Effector CD4-positive, alpha-beta T cell (primary cell): ENCODE measurements at places on chromosomes 4 and X.

- DNase-seq = no peak
Observed at GRCh38 chr4:80184825-80185756, 12.2 kb upstream of the PRDM8 start.

GRCh38 chrX:153517423-153517822 lies at the start of gene ATP2B3:
TSS of gene ATP2B3 (plus strand) at chrX:153517642. CDS start at chrX:153536248, 18,606 bp downstream.
- no peak for DNase-seq

DNA sequence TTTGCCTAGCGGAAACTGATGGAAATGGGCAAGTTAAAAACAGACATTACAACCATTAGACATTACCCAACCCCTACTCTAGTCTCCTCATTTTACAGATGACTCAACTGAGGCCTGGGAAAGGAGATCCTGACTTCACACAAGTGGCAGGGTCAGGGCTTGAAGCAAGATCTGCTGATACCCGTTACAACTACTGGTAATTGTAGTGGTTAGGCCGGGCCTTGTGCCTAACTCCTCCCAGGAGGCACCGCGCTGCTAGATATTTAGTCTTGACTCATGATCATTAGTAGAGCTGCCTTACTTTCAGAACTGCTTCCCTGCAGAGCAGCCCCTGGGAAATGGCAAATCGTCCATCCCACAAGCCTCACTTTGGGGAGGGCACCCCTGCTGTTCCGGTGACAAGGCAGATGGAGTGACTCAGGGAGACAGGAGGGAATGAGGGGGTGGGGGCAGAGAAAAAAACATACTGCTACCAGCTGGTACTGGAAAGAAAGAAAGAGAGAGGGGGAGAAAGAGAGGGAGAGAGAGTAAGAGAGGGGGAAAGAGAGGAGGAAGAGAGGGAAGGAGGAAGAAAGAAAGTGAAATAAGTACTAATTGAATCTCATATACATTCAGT lies 12.2 kb downstream of the ARHGEF6 start:
- DNase-seq = peak; percentile 19

DNA sequence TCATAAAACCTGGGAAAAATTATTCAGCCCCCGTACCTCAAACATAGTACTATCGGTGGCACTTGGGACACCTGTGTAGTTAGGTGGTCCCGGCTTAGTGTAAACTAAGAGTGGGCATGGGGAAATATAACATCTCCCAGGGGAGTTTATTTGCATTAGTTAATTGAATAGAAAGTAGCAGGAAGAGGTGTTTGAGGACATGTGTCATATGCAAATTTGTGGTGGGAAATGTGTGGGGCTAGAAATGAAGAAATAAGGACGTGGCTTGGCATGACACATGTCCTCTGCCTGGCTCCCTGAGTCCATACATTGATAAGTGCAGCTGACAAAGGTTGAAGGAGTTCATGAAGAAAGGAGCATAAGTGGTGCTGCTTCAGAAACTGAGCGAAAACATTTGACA lies 483.6 kb downstream of the SH2D1A start:
- DNase-seq = no peak

DNA sequence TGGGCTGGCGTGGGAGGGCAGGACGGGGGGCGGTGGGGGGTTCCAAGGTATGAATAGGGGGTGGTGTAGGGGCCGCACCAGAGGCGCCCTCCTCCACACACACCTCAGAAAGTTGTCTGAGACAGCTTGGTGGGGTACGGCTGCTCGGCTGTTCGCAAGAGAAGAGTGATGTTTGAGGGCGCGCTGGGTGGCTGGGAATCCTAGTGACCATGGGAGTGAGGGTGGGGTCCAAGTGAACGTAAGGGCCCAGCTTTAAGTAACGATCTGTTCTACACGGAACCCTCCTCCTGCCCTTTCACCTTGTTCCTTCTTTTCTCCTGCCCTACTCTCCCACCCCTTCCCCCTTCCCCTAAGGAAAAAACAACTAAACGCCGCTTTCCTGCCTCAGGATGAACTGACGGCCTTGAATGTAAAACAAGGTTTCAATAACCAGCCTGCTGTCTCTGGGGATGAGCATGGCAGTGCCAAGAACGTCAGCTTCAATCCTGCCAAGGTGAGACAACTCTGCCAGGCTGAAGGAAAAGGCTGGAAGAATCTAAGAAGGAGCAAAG lies 664 bp downstream of the MED12 start:
- no peak for DNase-seq

- DNase-seq = peak; percentile 78
Observed at GRCh38 chrX:68828740-68829581, at the start of gene EFNB1. TSS of gene EFNB1 (plus strand) at chrX:68829021. CDS start at chrX:68829777, 756 bp downstream.

DNA sequence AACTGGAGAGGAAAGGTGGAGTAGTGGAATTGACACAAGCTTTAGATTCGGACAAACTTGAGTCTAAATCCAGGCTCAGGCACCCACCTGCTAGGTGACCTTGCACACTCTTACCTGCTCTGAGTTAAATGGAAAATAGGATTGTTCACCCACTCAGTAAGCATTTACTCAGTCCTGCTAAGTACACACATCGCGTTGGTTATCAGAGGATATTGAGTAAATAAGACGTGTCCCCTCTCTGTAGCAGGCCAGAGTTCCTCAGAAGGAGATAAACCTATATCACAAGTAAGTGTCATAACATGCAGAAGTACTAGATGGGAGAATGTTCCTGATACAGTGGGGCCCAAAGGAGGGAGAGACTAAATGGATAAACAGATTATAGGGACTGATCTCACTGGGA lies 117.7 kb downstream of the SMIM20 start:
- DNase-seq = no peak

GRCh38 chr4:133618963-133619362 lies 469.9 kb downstream of the PCDH10 start:
- no peak for DNase-seq

DNA sequence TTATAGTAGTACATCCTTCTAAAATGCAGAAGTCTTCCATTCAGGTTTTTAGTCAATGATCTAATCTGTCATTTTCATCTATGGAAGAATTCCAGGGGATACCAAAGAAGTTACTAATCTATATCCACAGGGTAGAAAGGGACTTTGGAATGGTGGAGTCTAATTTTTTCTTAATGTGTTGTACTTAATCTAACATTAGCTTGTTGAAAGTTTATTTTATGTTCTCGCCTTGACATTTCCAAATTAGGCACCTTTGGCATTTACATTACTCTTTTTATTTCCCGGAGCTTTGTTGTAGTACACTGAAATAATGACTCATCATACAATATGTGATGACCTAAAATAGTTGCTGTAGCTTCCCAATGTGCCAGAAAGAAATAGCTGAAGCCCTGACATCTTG lies 91.5 kb downstream of the HTR2C start:
- no peak for DNase-seq

GRCh38 chr4:28831867-28832266 lies 1888.3 kb upstream of the PCDH7 start:
- DNase-seq = no peak

- DNase-seq = no peak
Observed at GRCh38 chr4:39169426-39169825, 12.9 kb upstream of the WDR19 start.

DNA sequence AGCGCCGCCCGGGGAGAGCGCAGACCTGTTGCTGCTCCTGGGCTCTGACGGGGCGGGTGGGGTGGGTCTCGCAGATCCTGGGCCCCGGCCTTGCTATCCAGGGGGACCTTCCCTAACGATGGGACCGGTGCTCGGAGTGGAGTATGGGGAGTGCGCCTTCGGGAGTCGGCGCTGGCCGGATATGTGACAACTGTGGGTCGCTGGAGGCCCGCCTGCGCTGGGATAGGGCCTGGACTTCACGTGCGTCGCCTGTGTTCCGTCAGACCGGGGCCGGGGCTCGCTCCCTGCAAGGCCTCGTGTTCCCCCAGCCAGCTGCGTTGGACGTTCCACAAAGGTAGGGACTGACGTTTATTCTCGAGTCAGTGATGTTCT lies 1.3 kb downstream of the TBL1X start:
- no peak for DNase-seq

- DNase-seq = no peak
Observed at GRCh38 chr4:20506827-20507226, 193.4 kb upstream of the PACRGL start.
